Activated naive CD8-positive, alpha-beta T cell treated with anti-CD3 and anti-CD28 coated beads, Interleukin-2, amount 10 ng/mL, durations not matched to agents 7 days and 5 days (primary cell): ENCODE measurements at places on chromosomes 4 and X. TPM values are rescaled to one million over a fixed set of nuclear protein-coding genes. Genes with fewer than 3 reads are reported as not detected.
A peak's percentile ranks its signal among the peaks of the same experiment; 100 is the strongest.

DNA sequence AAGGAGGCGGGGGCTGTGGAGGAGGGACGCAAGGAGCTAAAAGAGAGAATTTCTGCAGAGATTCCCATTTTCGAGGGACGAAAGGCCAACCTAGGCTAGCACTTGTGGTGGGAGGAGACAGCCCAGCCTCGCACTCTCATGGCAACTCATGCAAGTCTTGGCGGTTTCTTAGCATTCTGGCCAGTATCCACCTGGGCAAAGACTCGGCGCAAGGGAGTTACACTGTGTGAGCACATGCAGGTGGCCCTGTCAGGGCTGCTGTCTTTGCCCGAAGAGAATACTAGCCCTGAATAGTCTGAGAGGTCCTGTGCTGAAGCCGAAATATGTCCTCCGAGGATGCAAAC is 15.5 kb downstream of the MCF2 start:
- no peak for DNase-seq
- H3K27ac ChIP-seq, result no peak overlapping the region
- peak overlapping the region; percentile 49 for H3K4me3 ChIP-seq
- no peaks in the 10 kb centered on the region for H3K36me3 ChIP-seq

KLB gene
- total RNA-seq, result not detected

DNA sequence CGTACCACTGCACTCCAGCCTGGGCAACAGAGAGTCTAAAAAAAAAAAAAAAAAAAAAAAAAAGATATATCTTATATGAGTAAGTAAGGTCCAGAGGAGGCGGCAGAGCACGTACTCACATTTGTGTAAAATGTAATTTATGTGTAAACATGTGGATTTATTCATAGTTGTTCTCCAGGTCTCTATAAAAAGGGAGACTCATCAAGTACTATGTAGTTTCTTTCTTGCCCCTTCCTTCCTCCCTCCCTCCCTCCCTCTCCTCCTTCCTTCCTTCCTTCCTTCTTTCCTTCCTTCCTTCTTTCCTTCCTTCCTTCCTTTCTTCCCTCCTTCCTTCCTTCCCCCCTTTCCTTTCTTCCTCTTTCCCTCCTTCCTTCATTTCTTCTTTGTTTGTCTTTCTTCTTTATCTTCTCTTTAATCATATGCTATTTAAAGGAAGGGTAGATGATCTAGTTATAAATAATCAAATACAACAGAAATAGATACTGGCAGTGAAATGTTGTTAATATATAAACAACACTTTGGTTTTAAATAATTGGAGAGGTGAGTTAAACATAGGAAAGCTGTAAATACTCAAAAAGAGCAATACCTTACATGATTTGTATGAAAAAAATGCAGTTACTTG is 344.8 kb downstream of the ANK2 start:
- no peaks in the 10 kb centered on the region for H3K4me1 ChIP-seq
- no peak for DNase-seq
- peaks cover 6% of the 10 kb centered on the region for H3K27me3 ChIP-seq
- no peaks in the 10 kb centered on the region for H3K36me3 ChIP-seq
- H3K27ac ChIP-seq, result no peak overlapping the region
- H3K4me3 ChIP-seq, result no peak overlapping the region

- H3K4me3 ChIP-seq, result no peak overlapping the region
- no peaks in the 10 kb centered on the region for H3K27me3 ChIP-seq
- H3K36me3 ChIP-seq, result peaks cover 7% of the 10 kb centered on the region
- DNase-seq, result no peak
- peaks cover 37% of the 10 kb centered on the region for H3K4me1 ChIP-seq
These were observed 11.8 kb downstream of the PALLD start for GRCh38 chr4:168508683-168509082.

DNA sequence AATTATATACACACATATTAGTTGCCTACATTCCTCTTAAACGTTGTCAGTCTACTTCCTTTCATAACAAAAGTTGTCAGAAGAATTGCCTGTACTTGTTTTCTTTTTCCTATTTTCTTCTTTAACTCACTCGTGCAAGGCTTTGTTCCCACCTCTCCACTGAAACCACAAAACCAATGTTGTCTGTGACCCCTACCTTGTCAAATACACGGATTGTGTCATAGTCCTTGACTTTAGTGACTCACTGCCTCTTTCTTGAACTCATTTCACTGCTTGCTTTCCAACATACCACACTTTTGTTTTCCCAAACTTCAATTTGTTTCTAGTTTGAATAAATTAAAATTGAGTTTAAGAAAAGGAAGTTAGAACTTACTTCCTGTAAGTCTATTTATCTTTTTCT is 283.9 kb upstream of the AGA start:
- no peaks in the 10 kb centered on the region for H3K27me3 ChIP-seq
- no peaks in the 10 kb centered on the region for H3K4me1 ChIP-seq
- no peak for DNase-seq
- H3K4me3 ChIP-seq, result no peak overlapping the region

DNA sequence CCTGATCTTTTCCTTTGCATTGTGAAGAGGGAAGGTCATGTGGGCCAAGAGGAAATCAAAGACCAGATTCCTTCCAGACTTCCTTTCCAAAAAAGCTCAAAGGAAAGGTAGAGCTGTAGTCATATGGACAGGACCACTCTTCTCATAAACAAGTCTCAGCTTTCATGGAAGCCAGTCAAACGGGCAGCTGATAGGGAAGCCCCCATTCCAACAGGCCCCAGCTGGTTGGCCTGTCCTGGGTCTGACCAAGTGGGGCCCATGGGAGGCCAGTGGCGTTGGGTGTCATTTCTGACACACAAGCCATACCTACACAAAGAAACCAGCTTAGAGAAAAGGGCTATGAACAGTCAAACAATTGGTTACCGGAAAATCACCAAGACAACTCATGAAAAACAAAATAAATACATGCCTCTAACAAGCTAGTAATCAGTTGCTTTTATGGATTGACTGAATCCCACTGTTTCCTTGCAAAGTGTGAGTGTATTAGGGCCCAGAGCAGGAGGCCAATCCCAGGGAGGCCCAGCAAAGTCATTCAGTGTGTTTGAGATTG is 149.6 kb upstream of the MAMLD1 start:
- DNase-seq, result no peak
- H3K27me3 ChIP-seq, result peaks cover 6% of the 10 kb centered on the region
- no peak overlapping the region for H3K27ac ChIP-seq
- H3K4me1 ChIP-seq, result no peaks in the 10 kb centered on the region

GRCh38 chr4:188171551-188171950 is 32.3 kb downstream of the TRIML1 start:
- H3K27ac ChIP-seq, result no peak overlapping the region
- no peaks in the 10 kb centered on the region for H3K36me3 ChIP-seq
- H3K27me3 ChIP-seq, result no peaks in the 10 kb centered on the region

KCND1 gene
- 5.9 TPM for total RNA-seq

TCEAL7 gene
- not detected for total RNA-seq

- H3K4me1 ChIP-seq, result no peaks in the 10 kb centered on the region
- no peak for DNase-seq
- no peaks in the 10 kb centered on the region for H3K36me3 ChIP-seq
- peaks cover 2% of the 10 kb centered on the region for H3K27me3 ChIP-seq
These were observed 23.0 kb downstream of the GRXCR1 start for GRCh38 chr4:42915484-42915883.

DNA sequence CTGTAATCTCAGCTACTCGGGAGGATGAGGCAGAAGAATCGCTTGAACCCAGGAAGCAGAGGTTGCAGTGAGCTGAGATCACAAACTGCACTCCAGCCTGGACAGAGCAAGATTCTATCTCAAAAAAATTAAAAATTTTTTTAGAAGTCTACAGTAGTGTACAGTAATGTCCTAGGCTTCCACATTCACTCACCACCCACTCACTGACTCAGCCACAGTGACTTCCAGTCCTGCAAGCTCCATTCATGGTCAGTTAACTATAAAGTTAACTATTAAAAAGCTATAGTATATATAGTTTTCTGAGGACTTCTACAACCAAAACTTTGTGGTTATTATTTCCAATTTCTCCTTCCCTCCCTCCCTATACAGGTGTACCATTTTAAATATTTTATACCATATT is 34.7 kb upstream of the NEUROG2 start:
- H3K27ac ChIP-seq, result no peak overlapping the region
- no peak overlapping the region for H3K4me3 ChIP-seq
- no peaks in the 10 kb centered on the region for H3K4me1 ChIP-seq

DNA sequence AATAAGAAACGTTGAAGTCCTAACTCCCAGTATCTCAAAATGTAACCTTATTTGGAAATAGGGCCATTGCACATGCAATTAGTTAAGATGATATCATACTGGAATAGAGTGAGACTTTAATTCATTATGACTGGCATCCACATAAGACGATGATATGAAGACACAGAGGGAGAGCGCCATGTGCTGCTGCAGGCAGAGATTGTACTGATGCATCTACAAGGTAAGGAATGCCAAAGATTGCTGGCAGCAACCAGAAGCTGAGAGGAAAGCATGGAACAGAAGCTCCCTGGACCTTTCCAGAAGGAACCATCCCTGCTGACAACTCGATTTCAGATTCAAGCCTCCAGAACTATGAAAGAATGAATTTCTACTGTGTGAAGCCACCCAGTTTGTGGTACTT is 697.0 kb upstream of the INTU start:
- H3K4me1 ChIP-seq, result no peaks in the 10 kb centered on the region
- DNase-seq, result no peak
- H3K27me3 ChIP-seq, result no peaks in the 10 kb centered on the region

GRCh38 chr4:101288365-101289145 is 58.8 kb downstream of the PPP3CA start:
- peaks cover 5% of the 10 kb centered on the region for H3K4me1 ChIP-seq
- H3K27me3 ChIP-seq, result peaks cover 3% of the 10 kb centered on the region
- DNase-seq, result no peak
- no peak overlapping the region for H3K27ac ChIP-seq

SFRP2 gene
- not detected for total RNA-seq

- H3K27ac ChIP-seq, result no peak overlapping the region
- no peak overlapping the region for H3K4me3 ChIP-seq
- no peak for DNase-seq
- H3K4me1 ChIP-seq, result no peaks in the 10 kb centered on the region
These were observed 25.1 kb upstream of the FAM156A start for GRCh38 chrX:52983321-52984000.
